WTC11 (cell line): ENCODE measurements at places on chromosomes 2 and 18. TPM values are rescaled to one million over a fixed set of nuclear protein-coding genes. Genes with fewer than 3 reads are reported as not detected.
A peak's percentile ranks its signal among the peaks of the same experiment; 100 is the strongest.

DNA sequence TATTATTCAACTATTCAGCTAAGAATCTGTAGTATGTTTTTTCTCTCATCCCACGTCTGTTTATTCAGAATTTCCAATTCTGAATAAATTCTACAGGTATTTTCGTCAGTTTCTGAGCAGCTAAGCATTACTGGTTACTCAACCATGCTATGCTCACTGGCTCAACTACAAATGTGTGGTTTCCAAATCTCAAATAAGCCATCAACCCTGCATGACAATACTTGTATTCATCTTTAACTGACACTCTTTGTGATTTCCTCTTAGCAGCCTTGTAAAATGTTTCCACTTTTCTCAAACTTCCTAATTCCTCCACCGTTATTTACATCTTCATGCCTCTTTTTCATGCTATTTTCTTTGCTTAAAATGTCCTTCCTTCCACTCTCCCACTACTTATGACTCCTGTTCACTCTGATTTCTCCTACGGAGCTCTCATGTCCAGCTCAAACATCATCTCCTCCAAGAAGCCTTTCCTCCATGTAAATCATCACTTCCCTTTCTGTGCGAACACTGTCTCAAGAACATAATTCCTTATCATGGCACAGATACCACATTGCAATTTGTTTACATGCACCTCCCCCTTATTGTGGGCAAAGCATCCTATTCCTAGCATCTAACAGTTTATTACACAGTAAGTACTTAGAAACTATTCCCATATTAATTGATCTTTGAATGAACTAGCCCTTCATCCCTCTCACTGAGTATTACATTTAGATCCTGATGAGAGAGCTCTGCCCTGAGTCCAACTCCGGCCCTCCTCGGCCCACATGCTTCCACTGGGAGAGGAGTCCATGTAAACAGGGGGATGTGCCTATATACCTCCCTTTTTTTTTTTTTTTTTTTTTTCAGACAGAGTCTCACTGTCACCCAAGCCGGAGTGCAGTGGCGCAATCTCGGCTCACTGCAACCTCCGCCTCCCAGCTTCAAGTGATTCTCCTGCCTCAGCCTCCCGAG lies 10.5 kb downstream of the CCDC88A start:
- no peak for DNase-seq
- H3K4me1 ChIP-seq: peaks cover 21% of the 10 kb centered on the region
- H3K27ac ChIP-seq: peak overlapping the region; percentile 35
- H3K4me3 ChIP-seq: peak overlapping the region; percentile 30
- peaks cover 14% of the 10 kb centered on the region for H3K36me3 ChIP-seq
- no peaks in the 10 kb centered on the region for H3K27me3 ChIP-seq

DNA sequence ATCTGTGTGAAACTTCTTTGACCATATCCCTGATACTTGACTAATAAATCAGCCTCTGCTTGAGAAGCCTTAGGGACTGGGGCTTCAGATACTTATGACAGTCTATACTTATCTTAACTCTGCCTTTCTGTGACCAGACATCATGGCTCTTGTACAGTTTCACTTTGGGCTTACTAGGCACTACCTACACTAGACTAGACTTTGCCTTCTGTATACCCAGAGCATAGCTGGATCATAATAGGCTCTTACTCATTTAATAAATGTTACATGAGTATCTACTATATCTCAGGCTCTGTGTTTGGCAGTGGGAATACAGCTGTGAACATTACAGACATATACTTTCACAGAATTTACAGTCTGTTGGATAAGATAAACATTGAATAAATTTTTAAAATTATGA lies 9.0 kb downstream of the UGP2 start:
- H3K27me3 ChIP-seq: no peaks in the 10 kb centered on the region
- no peak for DNase-seq
- peak overlapping the region; percentile 93; the same call in 1 of the 2 replicates for H3K27ac ChIP-seq
- H3K4me1 ChIP-seq: peaks cover 97% of the 10 kb centered on the region

GRCh38 chr2:148739454-148740105 lies 95.0 kb downstream of the EPC2 start:
- H3K27ac ChIP-seq: no peak overlapping the region
- H3K27me3 ChIP-seq: no peaks in the 10 kb centered on the region
- no peak overlapping the region for H3K4me3 ChIP-seq
- peaks cover 33% of the 10 kb centered on the region for H3K4me1 ChIP-seq
- DNase-seq: no peak

DNA sequence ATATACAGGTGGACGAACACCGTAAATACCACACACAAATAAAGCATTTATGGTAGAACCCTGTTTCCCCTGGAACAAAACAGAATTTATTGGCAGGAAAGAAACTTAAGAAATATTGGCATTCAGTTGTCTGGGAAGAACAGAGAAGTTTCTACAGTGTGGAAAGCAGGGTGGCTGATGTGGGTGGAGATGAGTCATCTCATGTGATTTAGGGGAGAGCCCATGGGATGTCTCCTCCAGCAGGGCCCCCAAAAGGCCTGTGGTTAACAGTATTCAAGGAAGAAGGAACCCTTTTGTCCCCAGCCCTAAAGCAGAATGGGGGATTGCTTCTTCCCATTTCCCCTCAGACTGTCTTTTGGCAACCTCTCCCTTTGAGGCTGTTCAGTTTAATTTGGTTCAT lies 24.2 kb downstream of the SIX3 start:
- no peak overlapping the region for H3K27ac ChIP-seq
- DNase-seq: no peak
- no peak overlapping the region for H3K4me3 ChIP-seq
- H3K27me3 ChIP-seq: peaks cover 2% of the 10 kb centered on the region; the same call in 1 of the 2 replicates
- H3K4me1 ChIP-seq: peaks cover 23% of the 10 kb centered on the region

- H3K4me1 ChIP-seq: no peaks in the 10 kb centered on the region
- no peaks in the 10 kb centered on the region for H3K27me3 ChIP-seq
- H3K27ac ChIP-seq: no peak overlapping the region
- no peak overlapping the region for H3K4me3 ChIP-seq
- DNase-seq: no peak
- peaks cover 17% of the 10 kb centered on the region; the same call in 1 of the 2 replicates for H3K36me3 ChIP-seq
Observed at GRCh38 chr2:105384216-105384615, 14.6 kb downstream of the FHL2 start.

- H3K27ac ChIP-seq: no peak overlapping the region
- no peaks in the 10 kb centered on the region for H3K36me3 ChIP-seq
- no peak for DNase-seq
- peaks cover 11% of the 10 kb centered on the region for H3K4me1 ChIP-seq
- H3K27me3 ChIP-seq: no peaks in the 10 kb centered on the region
Observed at GRCh38 chr18:60246606-60247005, 126.0 kb downstream of the MC4R start.

- DNase-seq: no peak
- H3K27me3 ChIP-seq: no peaks in the 10 kb centered on the region
- no peaks in the 10 kb centered on the region for H3K36me3 ChIP-seq
Observed at GRCh38 chr2:65349863-65350262, 82.5 kb downstream of the SPRED2 start.

DNA sequence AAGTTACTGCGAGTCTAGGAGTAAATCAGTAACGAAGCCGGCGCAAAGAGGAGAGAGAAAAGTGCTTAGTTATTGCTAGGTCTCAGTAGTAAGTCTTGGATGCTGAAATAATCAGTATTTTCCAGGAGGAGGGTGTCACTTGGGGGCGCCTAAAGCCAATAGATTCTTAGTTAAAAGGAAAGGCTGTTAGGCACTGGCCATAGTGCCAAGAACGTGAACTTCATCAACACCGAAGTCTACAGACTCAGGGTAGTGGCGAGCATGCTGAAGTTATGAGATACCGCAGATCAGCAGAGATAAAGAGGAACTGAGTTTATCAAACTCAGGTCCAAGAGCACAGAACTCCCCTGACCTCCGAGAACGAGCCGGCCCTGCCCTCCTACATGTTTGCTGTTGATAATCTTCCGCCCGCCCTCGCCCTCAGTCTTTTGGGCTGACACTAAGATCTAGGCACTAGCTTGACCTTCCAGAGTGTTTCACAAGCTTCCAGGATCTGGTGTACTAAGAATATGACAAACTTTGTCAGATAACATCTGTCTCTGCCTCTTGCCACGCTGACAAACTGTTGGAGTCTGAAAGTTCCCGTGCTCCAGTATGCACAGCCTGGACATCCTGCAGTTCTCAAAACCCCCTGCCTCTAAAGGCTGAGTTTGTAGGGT lies 49.2 kb downstream of the CYB5A start:
- no peak overlapping the region for H3K4me3 ChIP-seq
- peaks cover 35% of the 10 kb centered on the region for H3K4me1 ChIP-seq
- H3K36me3 ChIP-seq: no peaks in the 10 kb centered on the region
- H3K27me3 ChIP-seq: no peaks in the 10 kb centered on the region; the same call in 1 of the 2 replicates
- no peak overlapping the region for H3K27ac ChIP-seq

DNA sequence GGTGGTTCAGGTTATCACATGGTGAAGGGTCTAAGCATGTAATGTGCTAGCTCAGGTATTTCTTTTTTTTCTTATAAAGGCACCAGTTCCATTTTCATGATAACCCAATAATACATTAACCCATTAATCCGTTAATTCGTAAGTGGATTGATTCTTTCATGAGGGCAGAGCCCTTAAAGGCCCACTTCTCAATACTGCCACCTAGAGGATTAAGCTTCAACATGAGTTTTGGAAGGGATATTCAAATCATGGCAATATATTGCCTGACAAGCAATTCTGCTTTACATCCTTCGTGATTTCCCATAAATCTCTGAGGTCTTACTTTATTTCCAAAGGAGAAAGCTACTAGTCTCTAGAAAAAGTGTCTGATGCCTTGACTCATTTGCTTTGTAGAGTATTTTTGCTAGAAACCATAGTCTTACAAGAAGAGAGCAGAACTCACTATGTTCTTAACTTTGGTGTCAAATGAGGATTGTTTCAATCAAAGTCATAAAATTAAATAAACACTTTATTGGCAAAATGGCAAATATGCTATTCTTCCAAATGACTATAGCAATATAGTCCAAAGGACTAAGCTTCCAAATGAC lies 271.3 kb downstream of the KCNS3 start:
- H3K36me3 ChIP-seq: no peaks in the 10 kb centered on the region
- H3K4me3 ChIP-seq: no peak overlapping the region
- H3K27ac ChIP-seq: no peak overlapping the region
- no peaks in the 10 kb centered on the region for H3K27me3 ChIP-seq

- H3K27ac ChIP-seq: no peak overlapping the region
- no peak overlapping the region for H3K4me3 ChIP-seq
- H3K27me3 ChIP-seq: peaks cover 11% of the 10 kb centered on the region; the same call in 1 of the 2 replicates
- H3K4me1 ChIP-seq: no peaks in the 10 kb centered on the region
Observed at GRCh38 chr2:191020742-191021381, 6.9 kb upstream of the STAT1 start.

DNA sequence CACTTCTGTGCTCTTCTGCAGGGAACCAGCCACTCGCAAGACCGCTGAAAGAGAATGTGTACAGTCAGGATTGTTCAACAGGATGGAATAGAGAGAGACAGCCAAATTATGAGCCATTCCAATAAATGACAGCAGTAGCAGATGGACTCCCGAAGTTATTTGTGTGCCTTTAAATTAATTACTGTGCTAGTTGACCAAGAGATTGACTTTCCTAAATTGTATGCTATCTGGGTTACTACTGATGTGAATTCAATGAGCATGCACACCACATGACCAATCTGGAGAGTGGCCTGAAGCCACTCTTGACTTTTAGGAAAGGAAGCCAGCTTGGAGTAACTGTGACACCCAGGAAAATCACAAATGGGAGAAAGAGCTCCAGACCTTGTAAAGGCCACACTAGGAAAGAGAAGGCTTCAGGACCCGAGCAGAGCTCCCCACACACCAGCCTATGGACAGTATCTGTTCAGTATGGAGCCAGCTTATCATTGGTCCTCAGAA lies 52.8 kb downstream of the CHMP3 start:
- peaks cover 6% of the 10 kb centered on the region for H3K36me3 ChIP-seq
- no peaks in the 10 kb centered on the region for H3K27me3 ChIP-seq
- H3K4me3 ChIP-seq: no peak overlapping the region
- no peak overlapping the region for H3K27ac ChIP-seq

DNA sequence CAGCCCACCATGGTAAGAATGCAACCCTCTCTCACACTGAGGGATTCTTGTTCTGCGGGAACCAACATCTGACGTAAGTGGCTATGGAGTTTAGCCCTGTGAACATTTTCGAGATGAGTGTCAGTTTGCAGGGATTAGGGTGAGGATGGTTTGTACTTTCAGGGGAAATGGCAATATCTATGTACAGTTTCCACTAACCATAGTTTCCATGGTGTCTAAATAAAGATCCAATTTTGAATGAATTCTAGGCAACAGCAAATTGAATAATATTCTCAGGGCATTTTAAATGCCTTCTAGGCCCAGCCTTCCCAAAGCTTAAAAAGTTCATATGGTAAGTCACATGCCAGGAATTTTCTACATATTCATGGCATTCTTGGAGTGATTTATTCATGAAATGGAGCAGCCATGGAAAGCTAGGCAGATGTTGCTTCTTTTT lies 105.4 kb upstream of the MMADHC start:
- H3K27ac ChIP-seq: no peak overlapping the region
- H3K27me3 ChIP-seq: no peaks in the 10 kb centered on the region
- DNase-seq: no peak
- no peaks in the 10 kb centered on the region for H3K36me3 ChIP-seq

GRCh38 chr18:44767807-44768206 lies 87.1 kb downstream of the SETBP1 start:
- H3K27me3 ChIP-seq: no peaks in the 10 kb centered on the region
- H3K4me1 ChIP-seq: peaks cover 46% of the 10 kb centered on the region
- H3K4me3 ChIP-seq: no peak overlapping the region
- no peak for DNase-seq

DNA sequence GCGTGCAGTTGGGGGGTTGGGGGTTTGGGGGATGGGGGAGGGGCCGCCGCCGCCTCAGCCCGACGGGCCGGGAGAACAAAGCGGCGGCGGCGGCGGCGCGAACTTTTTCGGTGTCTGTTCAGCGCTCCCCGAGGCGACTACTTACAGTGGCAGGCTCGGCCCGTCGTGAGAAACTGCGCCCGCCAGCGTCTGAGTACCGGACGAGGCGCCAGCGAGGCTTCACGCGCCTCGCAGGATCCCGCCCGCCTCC lies 172 bp downstream of the PRKD3 start:
- peaks cover 5% of the 10 kb centered on the region; the same call in 1 of the 2 replicates for H3K36me3 ChIP-seq
- peak overlapping the region; percentile 52 for H3K4me3 ChIP-seq
- DNase-seq: peak; percentile 77
- no peak overlapping the region for H3K27ac ChIP-seq

DNA sequence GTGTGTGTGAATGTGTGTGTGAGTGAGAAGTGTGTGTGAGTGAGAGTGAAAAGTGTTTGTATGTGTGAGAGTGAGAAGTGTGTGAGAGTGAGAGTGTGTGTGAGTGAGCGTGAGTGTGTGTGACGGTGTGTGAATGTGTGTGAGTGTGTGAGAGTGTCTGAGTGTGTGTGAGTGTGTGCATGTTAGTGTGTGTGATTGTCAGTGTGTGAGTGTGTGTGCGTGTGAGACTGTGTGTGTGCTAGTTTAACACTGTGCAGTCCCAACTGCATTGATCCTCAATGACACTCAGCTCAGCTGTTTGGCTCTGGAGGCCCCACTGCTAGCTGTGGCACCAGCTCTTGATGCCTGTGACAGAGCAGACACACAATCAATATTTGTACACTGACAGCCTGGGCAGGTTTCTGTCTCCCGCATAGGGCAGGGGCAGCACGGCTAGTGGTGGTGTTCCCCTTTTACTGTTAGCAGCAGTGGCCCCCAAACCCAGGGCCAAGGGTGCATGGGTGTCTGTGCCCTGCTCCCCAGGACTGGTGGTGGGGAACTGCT lies 135.0 kb downstream of the INHBB start:
- no peak overlapping the region for H3K27ac ChIP-seq
- no peaks in the 10 kb centered on the region for H3K36me3 ChIP-seq
- H3K27me3 ChIP-seq: peaks cover 66% of the 10 kb centered on the region
- H3K4me1 ChIP-seq: no peaks in the 10 kb centered on the region
- DNase-seq: no peak

Gene MTHFD2
- 192 to 251 TPM (median 193 TPM) in 3 replicates for total RNA-seq

Gene RFTN2
- 1.1 to 1.9 TPM (median 1.5 TPM) in 3 replicates for total RNA-seq

Gene TRIM54
- total RNA-seq: 3.0 to 3.4 TPM (median 3.3 TPM) in 3 replicates

Gene HJURP
- 64.2 to 83.7 TPM (median 67.5 TPM) in 3 replicates for total RNA-seq

Gene RAB31
- 30.8 to 34.9 TPM (median 32.9 TPM) in 3 replicates for total RNA-seq

Gene NMUR1
- total RNA-seq: 0.42 to 0.44 TPM (median 0.44 TPM) in 3 replicates

Gene UGT1A1
- 0.11 TPM in 1 of 3 replicates, not detected in the others for total RNA-seq

Gene MROH2A
- total RNA-seq: 0.16 TPM in 1 of 3 replicates, not detected in the others

Gene FBXO15
- total RNA-seq: 0.96 to 1.9 TPM (median 1.6 TPM) in 3 replicates

Gene TMEM150A
- 20.9 to 23.1 TPM (median 21.6 TPM) in 3 replicates for total RNA-seq
